ENCODE measurements at places on chromosomes 7 and 10.

- DNase-seq, result no peak
Observed at GRCh38 chr7:22545529-22545928, 45.5 kb upstream of the STEAP1B start.

DNA sequence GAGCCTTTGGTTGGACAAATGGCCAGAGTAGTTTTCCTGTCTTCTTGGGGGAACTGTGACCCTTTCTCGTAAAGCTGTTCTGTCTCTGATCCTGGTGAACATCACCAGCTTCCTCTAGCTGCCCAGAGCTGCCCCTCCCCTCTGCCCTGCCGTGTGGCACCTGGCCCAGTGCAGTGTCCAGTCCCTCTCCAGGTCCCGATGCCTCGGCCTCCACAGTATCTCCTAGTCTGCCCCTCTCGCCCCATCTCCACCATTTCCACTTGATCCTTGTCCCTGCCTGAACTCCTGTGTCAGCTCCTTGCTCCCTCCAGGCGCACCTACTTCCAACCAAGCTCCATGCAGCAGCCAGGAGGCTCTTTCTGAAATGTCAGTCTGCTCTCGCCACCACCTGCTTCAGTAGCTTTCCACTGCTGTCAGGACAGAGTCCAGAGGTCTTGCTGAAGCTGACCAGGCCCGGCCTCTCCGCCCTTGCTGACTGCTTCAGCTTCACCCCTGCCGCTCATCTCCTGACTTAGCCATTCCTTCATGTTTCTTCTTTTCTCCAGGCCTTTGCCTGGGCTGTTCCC is 133.6 kb downstream of the GRK5 start:
- no peak for DNase-seq

DNA sequence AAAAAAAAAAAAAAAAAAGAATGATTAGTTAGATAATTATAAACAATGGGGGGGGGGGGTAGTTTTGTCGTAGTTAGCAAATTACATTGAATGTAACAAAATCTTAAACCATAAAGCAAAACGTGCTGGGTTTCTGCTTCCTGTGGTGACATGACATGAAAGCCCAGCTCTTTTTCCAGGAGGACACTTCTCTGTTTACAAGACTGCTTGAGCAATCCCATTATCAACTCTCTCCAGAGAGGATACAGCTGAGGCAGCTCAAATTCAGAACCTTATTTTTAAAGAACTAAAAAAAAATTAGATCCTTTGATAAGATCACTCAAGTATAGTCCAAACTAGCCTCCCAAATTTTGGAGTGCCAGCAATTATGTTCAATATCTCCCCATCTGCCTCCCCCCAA is 58.6 kb downstream of the ADRB1 start:
- no peak for DNase-seq

- DNase-seq, result no peak
Observed at GRCh38 chr7:30470771-30471170, 7.8 kb downstream of the NOD1 start.

DNA sequence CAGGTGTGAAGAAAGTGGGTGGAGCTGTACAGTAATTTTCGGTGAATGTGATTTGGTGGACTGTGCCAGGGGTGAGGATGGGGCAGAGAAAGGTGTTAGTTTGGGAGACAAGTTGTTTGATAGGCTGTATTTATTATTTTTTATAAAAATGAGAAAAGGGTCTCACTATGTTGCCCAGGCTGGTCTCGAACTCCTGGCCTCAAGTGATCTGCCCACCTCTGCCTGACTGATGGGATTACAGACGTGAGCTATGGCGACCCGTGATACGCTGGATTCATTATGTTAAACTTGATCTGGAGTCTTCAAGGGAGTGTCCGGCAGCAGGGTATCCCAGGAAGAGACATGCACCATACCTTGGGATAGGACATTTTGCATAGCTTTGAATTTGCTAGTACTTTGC is 1.3 kb downstream of the KAT6B start:
- no peak for DNase-seq

- peak; percentile 79 for DNase-seq
Observed at GRCh38 chr10:121332829-121333765, 265.1 kb downstream of the FGFR2 start.

All from pons (tissue), 1 donor.